ENCODE measurements at places on chromosomes 4 and X.

DNA sequence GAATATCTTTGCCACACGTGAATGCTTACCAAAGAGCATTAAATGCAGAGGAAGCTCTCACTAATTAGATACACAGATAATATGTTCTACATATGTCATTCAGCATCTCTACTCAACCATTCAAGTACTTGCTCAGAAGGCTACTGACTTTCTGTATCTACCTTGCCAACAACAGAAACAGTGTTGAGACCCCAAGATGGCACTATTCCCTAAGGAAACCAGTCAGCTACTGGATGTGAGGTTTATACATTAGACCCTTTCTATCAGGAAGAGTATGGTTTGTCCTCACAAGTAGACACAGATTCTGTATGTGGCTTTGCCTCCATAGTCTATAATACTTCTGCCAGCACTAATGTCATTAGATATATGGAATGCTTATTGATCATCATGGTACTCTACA is 443.9 kb upstream of the INTU start:
- no peak for DNase-seq

- no peak for DNase-seq
These were observed 648.4 kb upstream of the HTR2C start for GRCh38 chrX:113935518-113935917.

- no peak for DNase-seq
These were observed 1148.8 kb downstream of the RAPGEF2 start for GRCh38 chr4:160251522-160252170.

DNA sequence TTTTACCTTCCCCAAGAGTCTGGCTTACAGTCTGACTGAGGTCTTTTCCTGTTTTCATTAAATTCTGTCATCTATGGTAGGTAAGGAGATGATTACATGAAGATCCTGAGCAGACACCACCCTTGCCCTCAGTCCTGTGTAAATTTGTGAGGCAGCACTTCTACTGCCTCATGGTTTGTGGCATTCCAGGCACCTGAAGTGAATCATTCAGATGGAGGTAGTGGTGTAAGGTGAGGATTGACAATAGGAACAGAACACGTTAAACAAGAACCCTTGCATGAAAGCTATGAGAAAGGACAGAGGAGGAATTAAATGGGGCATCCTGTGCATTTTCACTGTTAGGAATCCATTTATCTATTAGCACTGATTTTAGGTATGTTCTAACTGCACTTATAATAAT is 618.6 kb downstream of the TLL1 start:
- DNase-seq: no peak

DNA sequence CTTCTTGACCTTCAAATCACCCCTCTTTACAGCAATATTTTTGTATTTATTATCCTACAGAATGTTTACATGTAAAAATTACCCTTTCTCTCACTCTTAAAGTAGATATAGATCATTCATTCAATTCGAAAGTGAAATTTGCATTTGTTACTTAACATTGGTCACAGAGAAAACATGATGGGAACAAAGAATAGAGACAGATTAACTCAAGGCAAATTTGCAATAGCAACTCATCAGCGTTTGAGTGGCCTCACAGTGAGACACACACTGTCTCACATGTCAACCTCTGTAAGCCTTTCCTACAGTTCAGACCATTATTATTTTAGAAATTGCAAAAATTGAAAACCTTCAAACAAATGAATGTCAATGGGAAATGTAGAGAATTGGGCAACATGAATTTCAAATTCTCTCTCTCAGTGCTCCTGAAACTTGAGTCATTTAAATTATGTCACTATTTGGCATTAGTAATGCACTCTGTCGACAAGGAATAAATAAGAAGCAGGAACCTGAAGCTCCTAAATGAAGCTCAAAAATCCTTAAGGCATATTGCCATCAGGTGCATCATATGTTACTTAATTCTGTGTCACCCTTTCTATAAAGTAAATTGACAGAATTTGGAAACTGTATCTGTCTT is 148.3 kb upstream of the ANXA10 start:
- DNase-seq: no peak

GRCh38 chr4:74159143-74159709 is 1.3 kb downstream of the MTHFD2L start:
- DNase-seq: no peak

- peak; percentile 42 for DNase-seq
These were observed 1.9 kb downstream of the UBE2D3 start for GRCh38 chr4:102825261-102826091.

- no peak for DNase-seq
These were observed 32.3 kb upstream of the IRF2 start for GRCh38 chr4:184506527-184507121.

GRCh38 chrX:53422861-53423306 is at the start of gene RIBC1:
Gene RIBC1 (plus strand): TSS chrX:53422873. CDS start chrX:53426277, 3,404 bp downstream.
- DNase-seq: no peak

- DNase-seq: no peak
These were observed 70.0 kb downstream of the PCDH7 start for GRCh38 chr4:30790123-30790522.

DNA sequence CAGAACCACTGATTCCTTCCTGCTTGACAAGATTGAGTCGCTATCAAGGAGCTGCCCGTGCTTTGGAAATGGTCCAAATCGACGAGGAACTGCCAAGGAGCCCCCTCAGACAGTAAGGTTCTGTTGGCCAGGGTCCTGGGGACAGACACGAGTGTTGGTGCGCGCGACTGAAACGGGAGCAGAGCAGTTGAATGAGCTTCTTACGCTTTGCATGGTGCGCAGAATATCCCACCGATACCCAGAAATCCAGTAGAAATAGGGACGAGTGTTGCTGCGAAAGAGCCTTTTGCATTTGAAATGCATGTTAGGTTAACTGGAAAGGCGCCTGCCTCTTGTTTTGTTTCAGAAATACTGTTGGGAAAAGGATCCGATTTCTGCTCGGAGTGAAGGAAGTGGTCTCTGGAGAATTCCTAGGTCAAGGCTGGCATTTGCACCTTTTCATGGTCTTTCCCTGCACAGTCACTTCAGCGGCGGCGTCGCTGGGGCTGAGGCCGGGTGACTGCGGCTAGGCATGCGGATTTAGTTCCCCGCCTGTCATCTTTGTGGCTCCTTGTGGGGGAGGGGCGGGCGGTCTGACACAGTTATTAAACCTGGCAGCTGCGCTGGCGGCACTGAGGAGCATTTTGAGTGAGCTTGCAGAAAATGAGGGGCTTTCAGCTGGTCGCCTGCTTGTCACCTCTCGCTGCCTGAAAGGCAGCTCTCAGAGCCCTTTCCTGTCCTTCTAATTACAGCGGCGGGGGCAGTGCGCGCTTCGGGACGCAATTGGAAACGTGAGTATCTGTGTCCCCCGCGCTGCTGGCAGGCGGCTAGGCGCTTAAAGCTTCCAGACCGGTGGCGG is 51.5 kb upstream of the TRIM2 start:
- DNase-seq: no peak
